ENCODE measurements at places on chromosomes 1 and 21.
A peak's percentile ranks its signal among the peaks of the same experiment; 100 is the strongest.

DNA sequence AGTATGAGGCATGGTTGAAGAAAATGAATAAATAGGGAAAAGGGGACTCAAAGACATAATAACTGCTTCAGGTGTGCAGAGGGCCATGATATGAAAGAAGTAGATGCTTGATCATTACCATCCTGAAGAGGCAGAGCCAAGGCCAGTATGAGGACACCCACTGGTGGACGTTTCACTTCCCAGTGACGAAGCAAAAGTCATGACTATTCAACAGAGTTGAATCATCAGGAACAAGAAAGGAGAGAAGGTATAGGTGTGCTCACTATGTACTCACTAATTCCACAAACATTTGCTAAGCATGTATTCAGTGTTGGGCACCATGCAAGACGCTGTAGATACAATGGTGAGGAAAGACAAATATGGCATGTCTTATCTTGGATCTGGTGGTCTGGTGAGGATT is 319.2 kb upstream of the RUNX1 start:
- DNase-seq = no peak

DNA sequence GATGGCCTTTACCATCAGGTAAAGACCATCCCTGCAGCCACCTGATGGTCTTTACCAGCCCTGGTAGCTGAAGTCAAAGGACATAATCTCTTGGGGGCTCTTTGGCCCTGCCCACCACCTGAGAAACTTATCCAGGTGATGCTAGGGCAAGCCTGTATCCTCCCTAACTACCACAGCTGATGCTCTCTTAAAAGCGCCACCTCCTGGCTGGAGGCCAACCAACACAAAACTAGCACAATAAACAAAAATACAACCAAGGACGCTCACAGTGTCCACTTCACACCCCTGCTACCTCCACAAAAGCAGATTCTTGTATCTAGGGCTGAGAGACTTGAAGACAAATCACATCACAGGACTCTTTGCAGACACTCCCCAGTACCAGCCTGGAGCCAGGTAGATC is 357.1 kb upstream of the POU3F1 start:
- no peak for DNase-seq

DNA sequence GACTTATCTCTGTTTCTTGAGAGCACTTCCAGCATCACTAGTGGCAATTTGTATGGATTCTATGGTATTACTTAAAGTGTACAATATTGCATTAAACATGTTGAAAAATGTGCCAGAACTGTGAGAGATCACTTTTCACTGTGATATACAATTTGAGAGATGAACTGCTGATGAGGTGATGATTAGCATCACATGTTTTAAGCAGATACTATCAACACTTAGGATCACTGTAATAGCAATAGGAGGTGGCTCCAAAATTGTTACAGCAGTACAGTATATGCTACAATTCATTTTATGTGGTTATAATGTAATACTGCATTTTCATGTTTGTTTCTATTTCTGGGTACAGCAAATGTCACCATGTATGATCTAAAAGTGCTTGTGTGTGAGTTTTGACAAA is 570.0 kb downstream of the PTPRC start:
- DNase-seq = no peak

DNA sequence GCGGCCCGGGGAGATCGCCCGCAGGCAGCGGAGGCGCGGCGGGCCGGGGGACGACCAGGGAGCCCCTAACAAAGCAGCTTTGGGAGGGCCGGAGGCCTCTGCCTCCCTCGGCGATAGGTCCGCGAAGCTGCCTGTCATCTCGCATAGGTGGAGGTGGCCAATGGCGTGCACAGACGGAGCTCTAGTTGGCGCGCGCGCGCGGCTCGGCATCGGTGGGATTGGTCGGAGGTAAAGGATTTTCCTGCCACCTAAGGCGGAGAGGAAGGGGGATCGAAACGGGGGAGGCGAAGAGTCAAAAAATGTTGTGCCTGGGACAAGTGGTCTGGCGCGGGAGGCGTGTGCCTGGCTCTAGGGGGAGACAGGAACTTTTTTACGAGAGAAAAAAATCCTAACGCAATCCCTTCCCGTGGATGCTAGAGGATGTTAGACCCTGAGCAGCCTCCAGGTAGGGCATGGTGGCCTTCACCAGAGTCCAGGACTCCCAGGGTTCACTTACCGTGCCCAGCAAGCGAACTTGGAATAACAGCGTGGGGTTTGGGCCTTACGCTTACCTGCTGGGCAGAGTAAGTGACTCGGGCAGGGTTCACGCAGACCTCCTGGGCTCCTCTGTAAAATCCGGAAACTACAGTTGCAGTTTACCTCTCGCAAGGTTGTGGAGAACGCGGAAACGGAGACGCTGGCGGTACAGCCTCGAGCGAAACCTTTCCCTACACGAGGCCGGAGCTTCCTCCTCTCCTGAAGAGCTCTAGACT is 99.9 kb upstream of the SOD1 start:
- peak; percentile 86 for DNase-seq

DNA sequence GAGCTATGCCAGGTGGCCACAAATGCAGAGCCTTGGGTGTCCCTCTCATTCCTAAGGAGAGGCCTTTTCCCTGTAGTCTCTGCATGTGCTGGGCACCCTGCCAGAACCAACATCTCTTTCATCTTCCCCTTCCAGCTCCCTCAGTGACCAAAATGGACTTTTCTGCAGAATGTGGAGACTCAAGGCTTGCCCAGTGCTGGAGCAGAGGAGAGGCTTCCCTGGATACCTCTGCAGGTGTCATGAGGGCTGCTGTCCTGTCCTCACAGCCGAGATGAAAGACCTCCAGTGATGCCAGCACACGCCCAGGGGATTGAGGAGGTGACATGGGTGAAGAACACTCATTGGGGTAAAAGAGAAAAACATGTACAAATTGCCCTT is 347.0 kb upstream of the AJAP1 start:
- no peak for DNase-seq

DNA sequence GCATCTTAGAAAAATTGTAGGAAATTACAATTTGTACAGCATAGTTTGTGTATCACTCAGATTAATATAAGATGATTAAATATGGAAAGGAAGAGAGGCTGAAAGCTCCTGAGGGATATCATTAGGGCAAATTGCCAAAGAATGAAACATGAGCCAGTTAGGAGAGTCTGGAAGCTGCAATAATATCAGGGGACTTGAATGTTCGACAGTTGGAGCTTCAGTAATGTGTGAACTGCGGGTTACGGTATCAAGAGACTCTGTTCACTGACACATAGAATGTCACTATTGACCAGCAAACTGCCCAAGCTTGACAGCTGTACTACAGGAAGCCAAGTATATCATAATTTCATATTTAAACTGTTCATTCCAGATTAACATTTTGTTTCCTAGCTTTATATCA is 157.2 kb downstream of the DENND1B start:
- DNase-seq = no peak
